ENCODE measurements at places on chromosomes 5 and 9. TPM values are rescaled to one million over a fixed set of nuclear protein-coding genes. Genes with fewer than 3 reads are reported as not detected.

DNA sequence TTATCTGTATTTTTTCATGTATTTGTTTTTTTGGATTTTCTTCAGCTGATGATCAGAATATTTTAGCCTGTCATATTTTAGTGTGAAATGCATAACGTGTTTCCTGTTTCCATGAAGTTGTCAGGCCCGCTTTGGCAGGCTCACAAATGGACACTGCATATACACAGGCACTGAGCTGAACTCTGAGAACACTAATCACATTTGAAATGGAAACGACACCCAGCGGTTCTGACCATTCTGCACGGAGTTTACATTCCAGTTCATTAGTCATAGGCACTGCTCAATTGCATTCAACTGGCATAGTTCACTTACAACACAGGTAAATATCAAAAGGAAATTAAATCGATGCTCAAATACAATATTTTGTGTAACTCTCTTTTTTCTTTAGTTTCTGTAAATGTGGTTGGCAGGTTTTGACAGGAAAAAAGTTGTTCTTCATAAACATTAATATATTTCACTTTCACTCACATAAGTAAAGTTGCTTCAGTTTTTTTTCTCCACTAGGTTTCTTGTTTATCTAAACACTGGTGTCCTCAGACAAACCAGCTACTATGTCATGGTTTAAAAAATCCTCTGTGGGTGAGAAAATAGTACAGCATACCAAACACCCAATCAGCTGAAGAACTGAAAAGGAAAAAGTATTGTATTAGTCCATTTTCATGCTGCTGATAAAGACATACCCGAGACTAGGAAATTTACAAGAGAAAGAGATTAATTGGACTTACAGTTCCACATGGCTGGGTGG, 559.0 kb upstream of the DAP start:
- DNase-seq, result no peak

GRCh38 chr5:65364907-65365306, 116.8 kb downstream of the ADAMTS6 start:
- DNase-seq, result no peak

DNA sequence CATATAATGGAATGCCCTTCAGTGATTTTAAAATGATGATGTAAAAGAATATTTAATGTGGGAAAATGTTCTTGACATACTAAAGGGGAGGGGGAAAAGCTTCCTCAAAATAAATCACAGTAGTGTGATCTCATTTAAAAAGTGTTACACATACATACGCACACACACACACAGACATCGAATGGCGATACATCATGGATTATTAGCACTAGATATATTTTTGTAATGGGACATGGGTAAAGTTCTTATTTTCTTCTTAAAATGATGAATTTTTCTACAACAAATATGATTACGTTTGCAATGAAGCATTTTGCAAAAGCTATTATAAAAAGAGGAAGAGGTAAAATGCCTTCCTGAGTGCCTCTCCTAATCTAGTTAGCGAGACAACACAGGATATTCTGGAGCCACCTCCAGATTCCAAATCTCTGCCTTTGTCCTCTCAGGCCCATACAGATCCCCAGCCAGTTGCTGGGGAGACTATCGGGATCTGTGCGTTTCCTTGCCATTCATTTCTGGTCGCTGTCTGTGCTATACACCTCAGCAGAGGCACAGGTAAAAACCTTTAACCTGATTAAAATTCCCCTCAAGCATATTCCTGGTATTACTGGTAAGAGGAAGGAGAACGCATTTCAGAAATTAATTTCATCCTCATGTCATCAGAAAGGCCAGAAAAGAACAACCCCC, 69.6 kb downstream of the SLC28A3 start:
- DNase-seq, result no peak

GRCh38 chr5:2044041-2044440, 161.3 kb upstream of the IRX4 start:
- no peak for DNase-seq

DNA sequence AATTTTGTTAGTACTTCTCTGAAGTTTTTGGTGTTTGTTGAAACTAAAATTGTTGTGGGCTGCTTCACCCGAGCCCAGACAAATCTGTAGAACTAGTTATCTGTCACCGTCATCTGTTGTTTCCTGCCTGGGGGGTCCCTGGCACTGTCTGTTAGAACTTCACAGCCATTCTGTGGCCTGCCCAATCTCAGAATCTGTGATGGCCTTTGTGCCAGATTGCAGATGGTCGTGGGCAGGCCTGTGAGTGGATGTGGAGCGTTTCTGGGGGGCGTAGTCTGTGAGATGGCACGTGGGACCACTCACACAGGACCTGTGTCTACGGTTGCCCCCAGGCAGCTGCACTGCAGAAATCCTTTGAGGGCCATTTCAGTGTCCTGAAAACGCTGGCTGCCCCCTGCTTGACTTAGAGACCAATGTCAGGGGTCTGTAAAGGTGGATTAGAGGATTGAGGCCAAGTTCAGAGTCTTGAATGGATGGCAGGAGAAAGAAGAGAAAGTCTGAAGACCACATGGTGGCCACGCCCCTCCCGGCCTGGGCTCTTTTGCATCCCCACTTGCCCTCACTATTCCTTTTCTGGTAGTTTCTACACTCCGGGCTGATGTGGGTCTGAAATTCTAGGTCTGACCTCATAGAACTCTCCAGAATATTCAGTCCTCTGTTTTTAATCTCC, 38.3 kb downstream of the TRIO start:
- DNase-seq, result no peak

DNA sequence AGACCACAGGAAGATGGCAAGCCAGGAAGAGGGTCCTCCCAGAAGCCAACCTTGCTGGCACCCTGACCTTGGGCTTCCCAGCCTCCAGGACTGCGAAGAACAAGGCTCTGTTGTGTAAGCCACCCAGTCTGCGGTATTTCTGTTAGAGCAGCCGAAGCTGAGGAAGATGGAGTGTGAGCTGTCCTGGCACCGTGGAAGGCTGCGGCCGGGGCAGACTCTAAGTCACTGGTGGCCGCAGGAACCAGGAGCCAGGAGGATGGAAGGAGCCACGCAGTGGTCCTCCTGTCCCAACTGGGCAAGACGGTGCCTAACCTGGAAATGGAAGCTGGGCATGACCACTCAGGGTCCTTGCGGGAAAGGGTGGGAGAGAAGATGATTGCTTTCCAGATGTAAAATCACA, 89.1 kb downstream of the ZNF354C start:
- DNase-seq, result no peak

- no peak for DNase-seq
These were observed 108.1 kb downstream of the MED27 start for GRCh38 chr9:131971482-131972074.

GRCh38 chr5:58117542-58117941, 342.3 kb downstream of the PLK2 start:
- DNase-seq, result no peak

- DNase-seq, result no peak
These were observed 138.7 kb downstream of the UGCG start for GRCh38 chr9:112035166-112035826.

GRCh38 chr9:125241863-125242739, 958 bp upstream of the HSPA5 start:
- DNase-seq, result peak; percentile 55

DNA sequence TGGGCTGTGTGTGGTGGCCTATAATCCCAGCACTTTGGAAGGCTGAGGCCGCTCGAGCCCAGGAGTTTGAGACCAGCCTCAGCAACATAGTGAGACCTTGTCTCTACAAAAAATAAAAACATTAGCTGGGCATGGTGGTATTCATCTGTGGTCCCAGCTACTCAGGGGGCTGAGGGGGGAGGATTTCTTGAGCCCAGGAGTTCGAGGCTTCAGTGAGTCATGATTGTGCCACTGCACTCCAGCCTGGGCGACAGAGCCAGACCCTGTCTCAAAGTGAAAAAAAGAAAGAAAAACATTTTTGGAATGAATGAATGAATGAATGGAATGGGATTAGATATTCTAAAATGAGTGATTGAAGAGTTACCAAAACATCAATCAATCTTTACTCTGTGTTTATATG, 85.8 kb downstream of the FGF1 start:
- DNase-seq, result no peak

DNA sequence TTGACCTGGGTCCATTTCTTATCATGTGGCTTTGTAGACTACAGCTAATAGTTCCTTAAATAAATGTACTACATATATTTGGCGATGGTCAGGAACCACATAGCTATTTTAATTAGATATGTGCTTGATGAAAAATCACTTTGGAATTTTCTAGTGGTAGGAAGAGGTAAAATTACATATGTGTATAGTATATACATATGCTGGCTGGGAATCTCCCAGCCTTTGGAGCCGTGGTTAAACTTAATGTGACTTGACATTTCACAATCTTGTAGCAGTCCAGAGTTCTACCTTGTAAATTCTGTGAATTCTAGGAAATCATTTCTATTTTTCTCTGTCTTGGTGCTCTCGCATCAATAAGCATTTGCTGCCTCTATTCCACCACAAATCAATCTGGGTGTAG, 565.0 kb downstream of the DMRTA1 start:
- no peak for DNase-seq

DNA sequence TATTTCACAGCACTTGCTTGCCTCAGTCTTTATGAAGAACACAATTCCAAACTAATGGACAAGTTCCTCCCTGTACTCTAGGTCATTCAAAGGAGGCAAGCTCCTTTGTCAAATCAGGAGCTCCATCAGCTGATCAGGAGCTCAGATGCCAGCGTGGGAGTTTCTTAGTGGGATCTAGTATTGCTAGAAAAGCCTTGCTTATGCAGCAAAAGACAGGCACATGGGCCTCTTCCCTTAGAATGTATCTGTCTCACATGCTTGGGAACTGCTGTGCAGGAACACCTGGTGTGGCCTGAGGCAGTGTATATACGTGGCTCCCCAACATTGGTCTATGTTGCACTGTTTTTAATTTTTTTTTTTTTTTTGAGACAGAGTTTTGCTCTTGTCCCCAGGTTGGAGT, 21.4 kb upstream of the HAVCR1 start:
- no peak for DNase-seq

- no peak for DNase-seq
These were observed 20.5 kb upstream of the CDKN2AIPNL start for GRCh38 chr5:134432174-134432573.

- DNase-seq, result no peak
These were observed 203.8 kb downstream of the AUH start for GRCh38 chr9:91157883-91158282.

DNA sequence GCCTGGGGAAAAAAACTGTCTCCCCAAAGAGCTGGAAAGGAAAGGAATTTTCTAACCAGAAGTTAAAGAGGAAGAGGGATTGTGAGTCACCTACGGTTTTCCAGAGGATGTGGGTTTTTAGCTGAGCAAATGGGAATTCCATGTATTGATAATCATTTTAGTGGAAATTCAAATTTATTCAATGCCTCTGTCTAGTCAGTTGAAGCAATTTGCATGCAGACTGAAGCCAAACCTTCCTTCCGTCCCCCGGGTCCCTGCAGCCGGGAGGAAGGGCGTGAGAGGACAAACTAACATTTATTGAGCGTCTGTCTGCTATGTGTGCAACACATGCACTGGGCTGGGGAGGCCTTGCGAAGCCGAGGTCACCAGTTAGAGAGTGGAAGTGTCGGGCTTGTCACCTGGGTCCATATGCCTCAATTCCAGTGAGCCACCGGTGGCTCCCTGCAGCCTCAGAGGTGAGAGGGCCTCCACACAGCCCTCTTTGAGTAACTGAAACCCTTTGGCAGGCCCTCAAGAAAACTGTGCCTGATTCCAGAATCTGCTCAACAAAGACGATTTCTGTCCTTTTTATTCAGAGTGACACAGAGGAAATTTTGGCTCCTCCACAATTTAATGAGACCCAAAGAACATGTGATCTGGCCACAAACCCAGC, 70.3 kb downstream of the COL27A1 start:
- no peak for DNase-seq

DNA sequence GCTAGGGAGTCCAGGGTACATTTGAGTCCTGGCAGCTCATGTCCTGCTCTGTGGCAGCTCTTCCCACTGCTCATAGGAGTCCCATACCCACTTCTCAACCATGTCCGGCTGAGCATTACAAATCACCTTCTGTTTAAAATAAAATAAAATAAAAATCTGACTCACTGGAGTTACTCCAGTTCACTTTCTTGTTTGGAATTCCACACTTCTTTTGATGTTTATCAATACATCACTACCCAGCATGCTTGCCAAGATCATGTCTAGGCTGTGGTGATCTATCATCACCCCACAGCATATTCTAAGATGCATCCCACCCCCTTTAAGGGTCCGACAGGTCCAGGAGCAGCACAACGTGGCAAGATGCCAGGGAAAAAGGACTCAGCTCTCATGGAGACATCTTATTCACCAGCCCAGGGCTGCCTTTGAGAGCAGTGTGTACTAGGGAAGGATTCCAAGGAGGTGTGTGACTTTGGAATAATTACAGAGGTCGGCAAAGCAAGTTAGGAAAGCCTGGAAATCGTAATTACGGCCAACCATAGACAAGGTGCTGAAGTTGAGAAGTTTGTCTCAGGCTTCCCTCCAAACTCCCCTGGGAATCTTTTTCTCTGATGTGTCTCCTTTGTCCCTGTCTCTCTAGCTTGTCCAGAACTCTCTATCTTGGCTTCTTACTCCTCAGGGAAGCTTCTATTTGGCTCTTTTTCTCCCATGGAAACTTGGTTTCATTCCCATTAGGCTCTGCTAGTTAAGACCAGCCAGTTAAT, 111.4 kb upstream of the SLC1A3 start:
- DNase-seq, result no peak

- peak; percentile 64 for DNase-seq
These were observed 45.9 kb upstream of the KCNMB1 start for GRCh38 chr5:170434966-170435605.

DNA sequence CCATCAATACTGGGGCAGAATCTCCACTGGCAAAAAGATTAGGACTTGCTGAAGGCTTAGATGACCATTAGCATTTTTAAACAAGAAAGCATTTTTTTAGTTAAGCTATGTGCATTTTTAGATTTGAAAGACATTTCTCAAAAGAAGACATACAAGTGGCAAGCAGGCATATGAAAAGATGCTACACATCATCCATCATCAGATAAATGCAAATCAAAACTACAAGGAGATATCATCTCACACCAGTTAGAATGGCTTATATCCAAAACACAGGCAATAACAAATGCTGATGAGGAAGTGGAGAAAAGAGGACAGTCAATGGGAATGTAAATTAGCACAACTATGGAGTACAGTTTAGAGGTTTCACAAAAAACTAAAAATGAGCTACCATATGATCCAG, 195.6 kb upstream of the TNC start:
- no peak for DNase-seq

DNA sequence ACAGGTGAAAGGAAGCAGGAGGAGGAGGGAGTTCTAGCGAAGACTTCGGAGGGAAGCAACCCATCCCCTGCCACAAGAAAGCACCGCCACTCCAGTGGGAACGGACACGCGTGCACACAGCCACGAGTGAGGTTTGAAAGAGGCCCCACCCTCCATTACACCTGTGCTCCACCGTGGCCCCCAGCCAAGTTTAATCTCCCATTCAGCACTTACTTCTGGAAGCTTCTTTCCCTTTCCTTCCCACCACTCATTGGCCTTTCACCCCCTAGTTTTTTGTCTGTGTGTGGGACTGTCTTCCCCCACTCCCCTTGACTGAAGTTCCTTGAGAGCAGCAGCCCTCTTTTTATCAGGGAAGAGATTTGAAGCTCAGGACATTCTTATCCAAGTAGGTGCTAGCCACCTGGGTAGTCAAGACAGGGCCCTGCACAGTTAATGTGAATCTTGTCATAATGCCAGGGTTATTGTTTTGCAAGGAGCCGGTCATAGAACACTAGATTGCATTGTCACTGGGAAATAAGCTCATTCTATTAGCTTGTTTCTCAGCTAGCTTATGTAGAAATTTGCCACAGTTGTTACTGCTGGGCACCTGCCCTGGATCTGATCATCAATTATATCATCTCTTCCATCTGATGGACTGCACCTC, 256.0 kb downstream of the DOCK8 start:
- no peak for DNase-seq

Gene OGN
- not detected for total RNA-seq

Gene SPATA31C1
- total RNA-seq, result not detected

Gene MOB3B
- 2.5 TPM for total RNA-seq

Gene SLC12A7
- total RNA-seq, result 101 TPM

Gene CXCL14
- total RNA-seq, result not detected

Gene DRD1
- not detected for total RNA-seq

Data from activated CD8-positive, alpha-beta T cell treated with anti-CD3 and anti-CD28 coated beads, Interleukin-2, amount 10 ng/mL, durations not matched to agents 7 days and 5 days (primary cell).